SW 1271 (cell line): ENCODE measurements at places on chromosomes 16 and 17.

GRCh38 chr17:75153780-75154194 lies 525 bp downstream of the JPT1 start:
- DNase-seq: no peak

DNA sequence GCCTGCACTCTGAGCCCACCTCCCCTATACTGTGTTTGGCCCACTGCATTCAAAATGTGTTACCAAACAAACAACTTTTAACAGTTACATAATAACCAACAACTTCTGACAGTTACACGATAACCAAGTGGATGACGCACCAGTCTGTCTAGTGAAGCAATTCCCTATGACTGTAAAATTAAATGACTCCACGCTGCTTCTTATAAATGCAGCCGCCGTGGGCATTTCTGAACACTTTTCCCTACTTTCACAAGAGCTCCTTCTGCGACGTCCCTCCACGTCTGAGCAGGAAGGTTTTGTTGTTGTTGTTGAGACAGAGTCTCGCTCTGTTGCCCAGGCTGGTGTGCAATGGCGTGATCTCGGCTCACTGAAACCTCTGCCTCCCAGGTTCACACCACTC lies 27.6 kb downstream of the ZNF276 start:
- DNase-seq: no peak

- no peak for DNase-seq
Observed at GRCh38 chr16:2777903-2778629, 986 bp upstream of the ELOB start.

DNA sequence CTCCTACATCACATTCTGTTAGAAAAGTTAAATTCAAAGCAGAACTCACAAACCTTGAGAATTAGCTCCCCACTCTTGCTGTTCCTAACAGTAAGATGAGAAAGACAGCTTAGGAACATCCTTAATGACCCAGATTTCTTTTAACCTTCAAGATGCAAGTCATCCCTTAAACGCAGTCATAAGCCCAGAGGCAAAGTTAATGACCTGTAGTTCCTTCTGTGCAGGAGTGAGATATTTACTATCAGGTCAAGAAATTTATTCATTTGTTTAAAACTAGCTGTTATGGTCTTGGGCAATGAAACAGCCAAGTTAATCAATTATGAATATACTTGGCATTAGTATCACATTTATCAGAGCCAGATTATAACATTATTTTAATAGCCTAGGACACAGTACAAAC lies 37.1 kb downstream of the NXPH3 start:
- no peak for DNase-seq

DNA sequence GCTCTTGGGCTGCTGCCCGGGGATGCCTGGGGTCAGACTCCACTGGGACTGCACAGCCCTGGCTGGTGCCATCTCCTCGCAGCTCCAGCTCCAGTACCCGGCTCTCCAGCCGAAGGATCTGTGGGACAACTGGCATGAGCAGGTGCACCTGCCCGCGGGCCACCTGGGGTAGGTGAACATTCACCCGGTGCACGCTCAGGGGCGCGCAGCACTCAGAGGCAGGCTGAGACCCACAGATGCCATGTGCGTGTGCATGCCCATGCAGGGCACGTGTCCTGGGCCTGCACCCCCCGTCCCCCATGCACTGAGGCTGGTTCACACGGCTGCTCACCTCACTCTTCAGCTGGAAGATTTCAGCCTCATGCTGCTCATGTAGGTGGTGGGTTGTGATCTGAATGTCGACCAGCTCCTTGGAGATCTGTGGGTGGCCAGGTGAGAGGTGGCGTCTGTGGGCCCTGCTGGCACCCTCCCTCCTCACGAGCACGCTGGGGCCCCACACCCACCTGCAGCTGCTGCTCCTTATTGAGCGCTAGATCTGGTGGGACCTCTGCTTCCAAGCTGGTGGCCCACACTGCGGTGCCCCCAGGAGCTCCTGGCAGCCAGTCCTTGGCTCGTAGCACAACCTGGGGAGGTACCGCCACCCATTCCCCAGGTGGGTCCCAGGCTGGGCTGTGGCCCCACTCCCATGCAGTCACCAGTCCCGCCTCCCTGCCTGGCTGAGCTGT lies 618 bp downstream of the CCDC78 start:
- no peak for DNase-seq

DNA sequence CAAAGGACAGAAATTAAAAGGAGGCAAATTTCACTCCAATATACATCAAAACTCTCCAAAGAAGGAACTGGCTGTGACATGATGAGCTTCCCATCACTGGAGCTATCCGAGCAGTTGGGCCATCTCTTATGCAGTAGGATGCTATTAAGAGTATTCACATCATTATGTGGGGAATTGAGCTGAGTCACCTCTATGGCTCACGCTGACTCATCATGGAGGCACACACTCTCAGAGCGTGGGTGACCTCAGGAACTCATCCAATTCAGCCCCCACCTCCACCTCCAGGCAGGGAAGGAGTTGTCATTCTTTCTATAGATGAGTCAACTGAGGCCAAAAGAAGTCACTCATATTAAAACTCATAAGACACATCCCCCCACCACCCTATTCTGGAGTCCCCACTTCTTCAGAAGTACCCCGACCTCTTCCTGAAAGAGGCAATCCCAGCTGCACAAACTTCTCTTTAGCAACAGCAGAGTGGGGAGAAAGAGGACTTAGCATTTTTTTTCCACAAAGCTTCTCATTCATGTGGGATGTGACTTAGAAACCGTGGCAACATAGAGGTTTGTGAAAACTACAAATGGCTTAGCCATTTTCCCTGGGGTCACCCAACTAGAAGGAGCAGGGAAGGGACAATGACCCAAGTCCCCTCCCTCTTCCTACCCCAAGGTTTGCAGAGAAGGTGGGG lies 32.5 kb downstream of the ABCC12 start:
- peak; percentile 84 for DNase-seq

DNA sequence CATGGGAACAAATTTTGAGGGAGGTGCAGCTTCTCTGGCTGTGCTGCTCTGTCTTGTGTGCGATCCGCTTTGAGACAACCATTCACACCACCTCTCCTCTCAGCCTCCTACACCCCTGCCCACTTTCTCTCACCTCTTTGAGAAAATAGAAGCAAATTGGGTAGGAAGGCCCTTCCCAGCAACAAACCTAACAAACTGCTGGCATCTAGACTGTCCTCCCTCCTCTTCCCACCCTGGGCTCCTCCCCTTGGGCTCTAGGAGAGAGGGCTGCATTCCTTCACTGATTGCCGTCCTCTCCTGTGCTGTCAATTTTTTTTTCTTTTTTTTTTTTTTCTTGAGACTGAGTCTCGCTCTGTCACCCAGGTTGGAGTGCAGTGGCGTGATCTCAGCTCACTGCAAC lies 13.5 kb downstream of the CDIPT start:
- no peak for DNase-seq

- no peak for DNase-seq
Observed at GRCh38 chr17:17924131-17924856, 47.9 kb downstream of the TOM1L2 start.
